ENCODE measurements at places on chromosomes 2 and 18.

- DNase-seq, result no peak
Measured at GRCh38 chr2:126891681-126892500, 6.8 kb upstream of the TEX51 start.

GRCh38 chr2:46812361-46813019, 103.1 kb downstream of the MCFD2 start:
- DNase-seq, result no peak

- no peak for DNase-seq
Measured at GRCh38 chr18:25341831-25342230, 10.1 kb downstream of the ZNF521 start.

- no peak for DNase-seq
Measured at GRCh38 chr2:48283586-48284269, 246.2 kb upstream of the STON1 start.

DNA sequence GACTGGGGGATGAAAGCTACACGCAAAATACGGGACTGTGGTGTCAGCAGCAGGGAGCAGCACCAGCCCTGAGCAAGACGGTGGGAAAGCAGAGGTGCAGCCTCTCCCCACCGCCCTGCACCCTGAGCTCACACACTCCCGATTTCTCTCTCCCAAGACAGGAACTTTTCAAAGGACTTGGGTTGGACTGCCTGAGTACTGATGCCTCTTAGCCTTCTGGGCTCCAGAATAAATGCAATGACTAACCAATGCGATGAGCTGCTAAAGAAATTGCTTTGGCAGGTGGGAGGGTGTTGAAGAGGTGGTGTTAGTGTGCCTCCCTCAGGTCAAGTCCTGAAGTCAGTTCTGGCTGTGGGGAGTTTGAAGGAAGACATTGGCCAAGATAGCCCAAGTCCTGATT, 9.6 kb downstream of the TRIM54 start:
- DNase-seq, result no peak

- no peak for DNase-seq
Measured at GRCh38 chr2:204191574-204191973, 255.0 kb downstream of the ICOS start.

DNA sequence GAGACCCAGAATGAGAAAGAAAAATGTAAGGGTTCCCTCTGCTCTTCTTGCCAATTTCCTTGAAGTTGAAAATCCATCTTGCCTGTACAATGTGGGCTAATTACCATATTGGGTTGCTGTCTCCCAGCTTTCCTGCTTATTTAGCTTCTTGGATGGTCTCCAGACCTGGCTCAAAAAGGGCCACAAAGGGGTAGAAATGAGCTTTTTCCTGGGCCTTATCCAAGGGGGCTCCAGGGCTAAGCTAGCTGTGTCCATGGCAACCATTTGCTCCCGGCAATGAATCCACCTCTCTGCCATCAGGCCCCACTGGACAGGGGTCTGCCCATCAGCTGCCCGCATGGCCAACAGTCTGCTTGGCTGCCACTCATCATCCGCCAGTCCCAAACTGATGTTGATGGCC, 85.0 kb downstream of the BOD1L2 start:
- DNase-seq, result no peak

DNA sequence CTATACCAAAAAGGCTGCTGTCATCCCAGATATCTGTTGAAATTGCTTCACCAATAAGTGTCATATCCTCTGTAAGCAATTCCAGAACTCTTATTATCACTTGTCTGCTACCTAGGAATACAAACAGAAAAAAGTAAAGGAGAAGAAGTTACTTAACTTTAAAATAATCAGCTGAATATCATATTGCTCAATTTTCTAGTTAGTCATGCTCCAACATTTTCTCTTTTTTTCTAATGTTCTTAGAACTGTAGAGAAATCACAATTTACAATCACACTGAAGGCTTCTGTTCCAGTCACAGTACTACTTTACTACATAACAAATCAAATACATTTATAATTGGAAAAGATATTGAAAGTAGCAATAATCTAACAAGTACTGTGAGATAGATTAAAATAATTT, 17.4 kb downstream of the RTTN start:
- no peak for DNase-seq

DNA sequence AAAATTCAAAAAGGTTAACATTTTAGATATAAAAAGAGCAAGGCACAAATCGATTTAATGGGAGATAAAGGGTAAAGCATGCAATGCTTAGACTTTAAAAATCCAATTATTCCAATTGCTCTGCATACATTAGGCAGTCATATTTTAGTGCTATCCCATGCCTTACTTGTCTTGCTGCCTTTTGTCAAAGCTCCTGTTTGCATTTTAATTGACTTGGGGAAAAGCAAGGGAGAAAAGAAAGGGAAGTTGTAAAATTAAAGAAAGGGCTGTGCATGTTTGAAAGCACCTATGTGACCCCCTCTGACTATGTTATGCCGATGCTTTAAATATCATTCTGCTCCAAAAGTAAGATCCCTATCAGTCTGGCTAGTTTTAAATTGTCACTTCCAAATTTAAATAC, 193.7 kb upstream of the VWC2L start:
- no peak for DNase-seq

DNA sequence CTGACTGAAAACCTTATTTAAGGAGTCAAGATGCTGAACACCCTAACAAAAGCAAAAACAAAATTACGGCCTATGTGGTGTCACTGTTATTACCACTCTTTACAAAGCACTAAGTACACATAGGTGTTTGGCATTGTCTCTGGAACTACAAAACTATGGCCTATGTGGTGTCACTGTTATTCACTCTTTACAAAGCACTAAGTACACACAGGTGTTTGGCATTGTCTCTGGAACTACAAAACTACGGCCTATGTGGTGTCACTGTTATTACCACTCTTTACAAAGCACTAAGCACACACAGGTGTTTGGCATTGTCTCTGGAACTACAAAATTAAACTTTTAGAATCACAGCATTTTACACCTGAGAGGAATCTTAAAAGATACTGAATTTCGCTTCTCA, 47.4 kb downstream of the SLC35F5 start:
- no peak for DNase-seq

GRCh38 chr2:100726866-100727265, 93.1 kb upstream of the NPAS2 start:
- DNase-seq, result no peak

DNA sequence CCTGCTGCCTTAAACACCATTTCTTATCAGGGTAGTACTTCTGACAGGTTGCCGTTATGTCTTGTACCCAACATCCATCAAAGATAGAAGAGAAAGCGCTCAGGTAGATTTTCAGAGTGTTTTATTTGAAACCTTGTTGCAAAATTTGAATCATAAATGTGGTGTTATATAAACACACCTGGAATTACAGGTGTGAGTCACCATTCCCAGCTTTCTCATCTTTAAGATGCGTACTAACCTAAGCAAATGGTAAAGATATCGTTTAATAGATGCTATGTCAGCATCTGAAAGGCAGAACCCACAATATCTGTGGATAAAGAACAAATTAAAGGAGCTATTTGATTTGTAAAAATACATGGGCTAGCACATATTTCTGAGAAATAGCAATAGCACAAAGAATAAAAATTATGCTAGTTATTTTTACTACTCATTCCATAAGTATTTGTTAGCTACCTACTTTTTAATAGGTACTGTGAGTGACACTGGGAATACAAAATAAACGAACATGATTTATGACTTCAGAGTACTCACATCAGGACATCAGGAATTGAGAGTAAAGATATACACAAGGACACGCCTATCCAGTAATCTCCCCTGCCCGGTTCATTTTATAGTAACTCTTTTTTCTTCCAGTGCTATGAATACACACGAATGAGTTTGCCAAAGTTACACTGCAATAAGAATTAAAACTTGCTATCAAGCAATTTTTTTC, 193.8 kb downstream of the RBM43 start:
- DNase-seq, result no peak

GRCh38 chr2:7497178-7497577, 580.0 kb downstream of the RNF144A start:
- no peak for DNase-seq

- DNase-seq, result no peak
Measured at GRCh38 chr18:65016631-65017371, 734.0 kb upstream of the CDH7 start.

DNA sequence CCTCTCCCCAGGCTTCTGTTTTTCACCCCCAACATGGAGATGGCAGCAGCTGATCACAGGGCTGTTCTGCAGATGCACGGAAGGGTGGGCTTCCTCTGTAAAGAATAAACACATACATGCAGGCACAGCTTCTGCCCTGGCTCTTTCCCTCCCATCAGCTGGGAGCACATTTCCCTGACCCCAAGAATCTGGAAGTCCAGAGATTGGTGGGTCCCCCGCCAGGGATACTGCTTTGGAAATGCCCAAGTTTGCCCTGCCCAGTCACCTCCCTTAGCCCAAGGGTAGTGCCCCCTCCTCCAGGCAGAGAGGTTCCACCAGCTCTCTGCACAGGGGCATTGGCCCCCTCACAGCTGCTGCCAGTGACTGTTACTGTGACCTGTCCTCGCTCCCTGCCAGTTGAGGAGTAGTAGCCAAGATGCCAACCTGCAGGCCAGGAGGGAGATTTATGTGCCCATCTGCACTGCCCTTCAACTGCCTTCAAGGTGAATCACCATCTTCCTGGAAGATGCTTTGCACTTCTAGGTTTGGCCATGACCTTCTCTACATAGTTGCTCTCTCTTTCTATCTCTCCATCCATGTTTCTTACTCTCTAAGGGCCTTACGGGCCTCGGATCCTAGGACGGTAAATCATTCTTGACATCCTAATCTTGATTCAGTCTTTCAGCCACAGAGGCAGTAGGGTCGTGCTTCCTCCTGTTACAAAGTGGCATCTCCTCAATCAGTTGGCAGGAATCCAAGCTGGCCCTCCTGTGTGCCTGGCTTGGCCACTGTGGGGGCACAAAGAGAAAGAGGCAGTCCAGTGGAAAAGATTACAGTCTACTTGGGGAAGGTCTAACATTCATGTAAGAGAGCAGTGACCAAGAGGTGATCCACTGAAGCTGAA, 121.8 kb downstream of the CTIF start:
- DNase-seq, result no peak

GRCh38 chr18:58668211-58668610, 3.1 kb upstream of the MALT1 start:
- DNase-seq, result no peak

DNA sequence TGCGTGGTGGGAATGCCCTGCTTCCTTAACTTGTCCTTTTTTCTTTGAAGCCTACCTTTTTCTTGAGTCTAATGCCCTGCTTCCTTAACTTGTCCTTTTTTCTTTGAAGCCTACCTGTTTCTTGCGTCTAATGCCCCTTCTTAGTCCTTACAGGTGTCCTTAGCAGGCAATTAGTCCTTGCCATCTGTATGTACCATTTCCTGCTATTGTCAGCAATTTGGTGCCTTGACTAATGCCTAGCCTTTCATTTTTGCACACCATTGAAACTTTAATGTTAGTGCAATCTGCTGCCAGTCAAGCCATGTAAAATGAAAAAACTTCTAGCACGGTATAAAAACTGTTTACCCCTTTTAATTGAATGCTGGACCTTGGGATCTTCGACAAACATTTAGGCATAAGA, 4.3 kb downstream of the KDM3A start:
- no peak for DNase-seq

DNA sequence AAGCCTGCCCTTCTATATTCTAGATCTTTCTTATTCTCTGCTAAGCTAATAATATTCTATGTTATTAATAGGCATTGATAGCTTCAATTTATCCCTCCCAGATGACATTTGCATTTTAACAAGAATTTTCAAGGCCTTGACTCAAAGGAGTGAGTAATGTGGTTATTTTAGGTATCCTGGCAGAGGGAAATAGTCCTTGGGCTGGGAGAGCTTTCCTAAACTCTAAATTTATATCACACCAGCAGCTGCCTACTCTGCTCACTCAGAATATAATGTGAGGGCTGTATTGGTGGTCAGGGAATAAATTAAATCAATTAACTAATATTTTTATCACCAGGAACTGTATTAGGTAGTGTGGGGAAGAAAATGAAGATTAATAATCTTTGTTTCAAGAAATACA, 74.8 kb upstream of the ADAM23 start:
- DNase-seq, result no peak

DNA sequence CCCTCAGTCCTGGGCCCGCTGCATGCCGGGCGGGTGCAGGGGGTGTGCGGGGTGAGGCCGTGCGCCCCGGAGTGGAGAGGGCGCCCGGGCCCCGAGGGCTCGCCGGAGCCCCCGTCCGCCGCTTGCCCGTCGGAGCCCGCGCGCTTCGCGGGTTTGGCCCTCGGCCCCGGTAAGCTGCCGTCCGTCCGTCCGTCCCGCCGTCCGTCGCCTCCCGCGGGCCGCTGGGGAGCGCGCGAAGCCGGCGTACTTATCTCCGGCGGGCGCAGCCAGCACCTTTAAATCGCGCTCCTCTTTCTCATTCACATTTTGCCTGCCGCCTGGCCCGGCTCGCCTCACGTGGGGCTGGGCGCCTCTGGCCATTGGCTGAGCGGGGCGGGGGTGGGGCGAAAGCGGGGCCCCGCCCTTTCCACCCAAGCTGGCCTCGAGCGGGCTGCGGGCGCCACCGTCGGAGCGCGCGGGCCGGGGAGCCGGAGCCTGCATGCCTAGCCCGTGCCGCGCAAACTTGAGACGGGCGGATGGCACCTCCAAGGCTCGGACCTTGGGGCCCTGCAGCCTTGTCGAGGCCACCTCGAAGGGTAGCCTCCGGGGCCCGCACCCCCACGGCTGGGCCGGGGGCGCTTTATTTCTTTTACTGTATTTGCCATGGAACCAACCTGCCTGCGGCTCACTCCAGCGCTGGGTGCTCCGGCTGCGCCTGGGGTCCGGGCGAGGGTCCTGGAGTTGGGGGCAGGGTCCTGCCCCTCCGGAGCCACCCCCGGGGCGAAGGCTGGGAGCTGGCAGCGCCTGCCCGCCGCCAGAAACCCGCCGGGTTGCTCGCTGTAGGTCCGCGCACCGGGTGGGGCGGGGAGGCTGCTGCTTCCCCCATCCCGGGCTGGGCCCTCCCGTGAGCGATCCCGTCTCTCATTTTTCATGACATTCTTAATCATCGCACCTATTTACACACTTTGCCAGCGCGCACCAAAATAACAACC, at the start of gene GBX2:
GBX2 (minus strand) TSS at position 277 of the 971 bp plus-strand sequence. CDS start 415 bp downstream, outside the sequence.
- no peak for DNase-seq

GRCh38 chr2:217092710-217093379, 233.0 kb upstream of the TNP1 start:
- DNase-seq, result no peak

GRCh38 chr18:37684183-37684582, 118.6 kb upstream of the CELF4 start:
- DNase-seq, result no peak

DNA sequence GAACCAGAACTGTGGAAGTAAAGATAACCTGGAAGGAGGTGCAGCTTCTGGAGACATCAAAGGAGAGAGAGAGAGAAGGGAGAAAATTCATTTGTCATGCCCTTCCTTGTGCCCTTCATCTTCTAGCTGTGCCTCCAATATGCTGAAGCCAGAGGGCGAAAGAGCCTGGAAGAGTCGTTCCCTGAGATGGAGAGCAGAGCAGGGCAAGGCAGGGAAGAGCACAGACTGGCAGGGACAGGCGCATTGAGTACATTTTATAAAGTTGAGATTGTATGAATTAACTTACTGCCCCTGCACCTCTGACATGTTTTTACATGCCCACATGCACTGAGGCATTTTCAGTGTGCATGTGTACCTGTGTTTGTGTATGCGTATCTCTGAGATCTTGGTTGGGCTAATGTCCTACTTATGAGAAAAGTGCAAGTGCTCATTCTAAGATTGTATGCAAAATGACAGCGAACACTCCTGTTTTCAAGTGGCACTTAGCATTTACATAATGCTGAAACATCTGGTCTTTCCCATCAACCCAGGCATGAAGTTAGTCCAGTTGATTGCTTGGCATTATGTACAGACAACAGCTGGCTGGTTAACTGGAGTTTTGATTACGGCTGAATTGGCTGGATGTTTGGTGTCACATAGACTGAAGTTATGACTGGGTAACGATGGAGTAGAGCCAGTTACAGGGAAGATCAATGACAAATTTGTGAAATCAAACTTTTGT, 23.7 kb upstream of the MMADHC start:
- no peak for DNase-seq

Measured in activated T-helper 1 cell treated with anti-CD3 and anti-CD28 coated beads, Interleukin-12 subunit alpha, Interleukin-12 subunit beta, Interleukin-2, Interleukin-4 antibody, amounts not matched to agents 30 ng/mL and 10 ng/mL and 1 ng/mL, durations not matched to agents 14 hours and 24 hours and 36 hours (primary cell).